Tibial nerve (tissue), 4 donors: ENCODE measurements at places on chromosomes 12 and 14. TPM values are rescaled to one million over a fixed set of nuclear protein-coding genes. Genes with fewer than 3 reads are reported as not detected.

GRCh38 chr14:21108791-21109190 lies 7.9 kb downstream of the TMEM253 start:
- peaks cover 34% of the 10 kb centered on the region for H3K4me1 ChIP-seq
- H3K4me3 ChIP-seq: no peak overlapping the region
- H3K27ac ChIP-seq: no peak overlapping the region

- no peak overlapping the region for H3K4me3 ChIP-seq
- no peaks in the 10 kb centered on the region for H3K27me3 ChIP-seq
- peaks cover 5% of the 10 kb centered on the region for H3K36me3 ChIP-seq
- DNase-seq: no peak
Measured at GRCh38 chr12:111451649-111452129, 46.0 kb downstream of the SH2B3 start.

GRCh38 chr14:21038441-21039422 lies 3.4 kb upstream of the RNASE7 start:
- no peak overlapping the region for H3K4me3 ChIP-seq
- no peaks in the 10 kb centered on the region for H3K27me3 ChIP-seq
- peak; percentile 72 for DNase-seq
- H3K27ac ChIP-seq: peak overlapping the region; percentile 80
- no peaks in the 10 kb centered on the region for H3K4me1 ChIP-seq
- H3K36me3 ChIP-seq: no peaks in the 10 kb centered on the region

CLEC1A gene
- total RNA-seq: 6.0 TPM

CMA1 gene
- total RNA-seq: not detected

- DNase-seq: no peak
- H3K27ac ChIP-seq: no peak overlapping the region
- no peaks in the 10 kb centered on the region for H3K36me3 ChIP-seq
- H3K4me1 ChIP-seq: no peaks in the 10 kb centered on the region
- H3K27me3 ChIP-seq: no peaks in the 10 kb centered on the region
- no peak overlapping the region for H3K4me3 ChIP-seq
Measured at GRCh38 chr14:87331991-87332390, 661.0 kb downstream of the GALC start.

- H3K27me3 ChIP-seq: no peaks in the 10 kb centered on the region
- no peak overlapping the region for H3K27ac ChIP-seq
- peaks cover 13% of the 10 kb centered on the region for H3K4me1 ChIP-seq
- no peak overlapping the region for H3K4me3 ChIP-seq
- H3K36me3 ChIP-seq: no peaks in the 10 kb centered on the region
- DNase-seq: no peak
Measured at GRCh38 chr12:52349196-52349595, 18.1 kb downstream of the KRT85 start.

DNA sequence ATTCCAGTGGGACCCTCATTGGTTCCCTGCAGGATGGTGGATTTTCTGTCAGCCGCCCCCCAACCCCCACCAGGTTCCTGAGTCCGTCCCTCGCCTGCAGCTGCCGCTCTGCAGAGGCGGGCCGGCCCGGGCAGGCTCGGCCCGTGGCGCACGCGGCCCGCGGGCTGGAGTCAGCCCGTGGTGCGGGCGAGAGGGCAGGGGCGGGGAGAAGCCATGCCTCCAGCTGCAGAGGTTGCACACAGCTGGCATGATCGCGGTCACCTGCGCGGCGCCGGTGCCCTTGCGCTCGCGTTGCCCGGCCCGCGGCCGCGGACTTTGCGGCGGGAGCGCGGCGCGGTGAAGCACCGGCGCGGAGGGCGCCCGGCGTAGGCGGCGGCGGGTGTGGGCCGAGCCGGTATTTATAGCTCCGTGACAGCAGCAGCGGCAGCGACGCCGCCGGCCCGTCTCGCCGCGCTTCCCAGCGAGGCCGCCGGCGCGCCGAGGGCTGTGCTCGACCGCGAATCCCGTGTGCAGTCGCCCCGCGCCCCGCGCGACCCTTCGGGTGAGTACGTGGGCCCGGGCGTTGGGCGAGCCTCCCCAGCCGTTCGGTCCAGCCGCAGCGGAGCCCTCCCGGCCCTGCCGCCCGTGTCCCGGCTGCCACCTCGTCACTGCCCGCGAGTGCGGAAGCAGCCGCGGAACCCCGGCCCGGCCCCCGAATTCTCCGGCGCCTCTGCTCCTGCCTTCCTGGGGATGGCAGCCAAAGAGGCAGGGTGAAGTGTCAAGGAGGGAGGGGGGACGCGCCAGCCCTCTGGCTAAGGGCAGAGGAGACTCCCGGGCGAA lies at the start of gene TMEM117:
Gene TMEM117, plus strand, starts transcription at position 426 of the 819 bp plus-strand sequence.
- DNase-seq: peak; percentile 22
- H3K4me1 ChIP-seq: no peaks in the 10 kb centered on the region
- H3K4me3 ChIP-seq: peak within 1 kb of the TSS; percentile 63
- peak within 1 kb of the TSS; percentile 94 for H3K27ac ChIP-seq
- no peaks in the 10 kb centered on the region for H3K27me3 ChIP-seq

DNA sequence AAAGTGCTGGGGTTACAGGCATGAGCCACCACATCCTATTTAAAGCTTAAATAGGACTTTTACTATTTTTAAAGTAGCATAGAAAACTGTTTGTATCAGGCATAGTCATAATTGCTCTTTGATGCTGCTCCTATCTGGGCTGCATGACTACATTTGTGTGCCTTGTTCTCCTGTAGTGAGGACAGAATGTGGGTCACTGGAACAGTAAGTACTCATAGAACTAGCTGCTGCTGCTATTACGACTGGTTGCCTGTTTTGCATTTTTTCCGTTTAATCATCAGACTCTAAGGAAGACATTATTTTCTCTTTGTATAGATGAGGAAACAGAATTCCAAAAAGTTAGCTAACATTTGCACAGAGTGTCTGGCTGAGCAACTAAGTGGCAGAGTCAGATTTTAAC lies 42.8 kb downstream of the ZC3H14 start:
- H3K4me3 ChIP-seq: no peak overlapping the region
- no peaks in the 10 kb centered on the region for H3K4me1 ChIP-seq
- H3K36me3 ChIP-seq: no peaks in the 10 kb centered on the region
- H3K27me3 ChIP-seq: no peaks in the 10 kb centered on the region

RTL1 gene
- total RNA-seq: not detected
